Naive thymus-derived CD4-positive, alpha-beta T cell (primary cell): ENCODE measurements at places on chromosomes 6 and 20. TPM values are rescaled to one million over a fixed set of nuclear protein-coding genes. Genes with fewer than 3 reads are reported as not detected.
A peak's percentile ranks its signal among the peaks of the same experiment; 100 is the strongest.

The RUNX2 gene
- total RNA-seq, result 12.8 TPM in 2 replicates

The SLC32A1 gene
- total RNA-seq, result 0.24 TPM

GRCh38 chr20:53088786-53089185 lies 116.6 kb downstream of the TSHZ2 start:
- DNase-seq, result no peak

The STXBP5 gene
- total RNA-seq, result 43.6 TPM

GRCh38 chr6:41942067-41942851 lies 651 bp upstream of the CCND3 start:
- DNase-seq, result peak; percentile 46

DNA sequence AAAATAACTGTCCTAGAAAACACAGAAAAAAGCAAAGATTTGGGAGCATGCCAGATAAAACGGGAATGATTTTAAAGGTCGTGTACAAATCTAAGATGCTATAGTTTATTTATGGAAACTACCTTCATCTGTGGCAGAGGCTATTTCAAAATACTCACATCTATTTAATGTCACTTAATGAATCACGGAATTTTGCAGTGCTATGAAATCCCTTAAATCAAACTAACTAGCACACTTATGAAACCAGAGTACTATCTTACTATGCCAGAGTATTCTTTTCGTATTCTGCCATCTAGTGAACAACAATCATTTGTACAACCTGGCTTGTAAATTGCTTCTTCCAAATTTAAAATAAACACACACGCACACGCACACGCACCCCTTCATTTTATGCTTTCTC lies 77.9 kb upstream of the BMP5 start:
- no peak for DNase-seq

- no peak for DNase-seq
Observed at GRCh38 chr20:40753472-40753871, 64.4 kb upstream of the MAFB start.

The IL17A gene
- not detected for total RNA-seq

The RIPPLY2 gene
- total RNA-seq, result not detected

- peak; percentile 5 for DNase-seq
Observed at GRCh38 chr6:87929843-87930288, 117.8 kb upstream of the SPACA1 start.

GRCh38 chr6:139944131-139944530 lies 569.7 kb upstream of the CITED2 start:
- DNase-seq, result no peak

The HLA-DQB2 gene
- total RNA-seq, result 1.8 TPM

The HS3ST5 gene
- total RNA-seq, result not detected

The PGC gene
- not detected for total RNA-seq

The IRF4 gene
- total RNA-seq, result 11.8 TPM

- DNase-seq, result no peak
Observed at GRCh38 chr20:1494436-1494835, 3.2 kb upstream of the SIRPB2 start.

DNA sequence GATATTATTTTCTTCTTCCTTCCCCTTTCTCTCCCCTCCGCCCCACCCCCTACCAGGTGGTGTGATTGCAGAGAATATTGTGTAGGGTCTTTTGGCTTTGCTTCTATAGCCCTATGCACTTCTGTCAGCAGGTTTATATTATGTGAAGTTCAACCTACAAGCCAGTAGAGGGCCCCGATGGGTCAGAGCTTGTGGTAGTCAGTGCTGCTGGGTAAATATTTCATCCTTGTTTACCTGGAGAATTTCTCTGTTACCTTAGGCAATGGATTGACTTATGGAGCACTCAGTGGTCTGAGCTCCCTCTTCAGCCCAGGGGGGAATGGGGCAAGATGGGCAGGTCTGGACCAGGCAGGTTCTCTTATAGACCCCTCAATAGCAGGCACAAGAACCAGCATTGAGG lies 720.9 kb downstream of the GRIK2 start:
- DNase-seq, result no peak

DNA sequence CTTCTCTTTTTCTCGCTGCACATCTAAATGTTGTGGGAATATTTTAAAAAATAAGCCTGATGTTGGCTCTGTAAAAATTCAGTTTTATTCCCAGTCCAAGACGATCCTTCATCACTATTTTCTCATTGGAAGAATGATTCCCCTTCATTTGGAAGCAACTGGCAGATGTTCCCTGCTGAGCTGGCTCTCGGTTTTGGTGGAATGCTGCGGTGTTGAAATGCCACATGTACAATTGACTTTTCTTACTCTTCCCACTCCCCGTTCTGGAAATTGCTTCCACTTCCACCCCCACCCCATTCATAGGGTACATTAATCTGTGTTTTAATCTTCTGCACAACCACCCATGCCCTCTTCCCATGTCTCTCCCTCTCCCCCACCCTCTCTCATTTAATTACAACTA lies 496.3 kb upstream of the MAP3K7 start:
- DNase-seq, result no peak

GRCh38 chr20:19308146-19308545 lies 95.7 kb downstream of the SLC24A3 start:
- DNase-seq, result no peak

DNA sequence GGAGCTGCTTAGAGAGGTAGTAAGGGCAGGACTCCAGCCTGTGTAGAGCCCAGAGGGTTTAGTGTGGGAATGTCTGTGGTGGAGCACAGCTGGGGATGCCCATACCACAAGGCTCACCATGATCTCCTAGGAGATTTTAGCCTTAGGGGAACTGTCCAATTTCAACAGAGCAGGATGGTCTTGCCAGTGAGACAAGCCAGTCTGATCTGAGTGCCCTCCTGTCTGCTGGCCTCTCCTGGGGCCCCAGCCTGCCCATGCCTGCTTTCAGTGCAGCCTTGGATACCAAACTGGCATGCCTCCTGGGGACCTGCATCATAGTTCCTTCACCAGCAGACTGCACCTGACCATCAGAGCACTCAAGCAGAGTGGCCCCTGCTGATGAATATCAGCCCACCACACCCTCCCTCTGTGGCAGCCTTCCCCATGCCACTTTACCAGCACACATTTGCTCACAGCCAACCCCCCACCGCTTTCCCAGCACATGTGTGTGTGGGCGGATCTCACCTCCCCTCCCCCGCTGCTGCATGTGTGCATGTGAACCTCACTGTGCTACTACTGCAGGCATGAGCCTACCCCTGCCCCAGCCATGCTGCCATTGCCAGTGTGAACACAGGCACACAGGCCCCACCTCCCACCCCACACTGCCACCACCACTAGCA lies 7.9 kb upstream of the TREM1 start:
- DNase-seq, result no peak

The SLC25A27 gene
- total RNA-seq, result 3.3 TPM

- no peak for DNase-seq
Observed at GRCh38 chr6:99933129-99933528, 60.9 kb downstream of the MCHR2 start.

The SYS1 gene
- 62.0 TPM for total RNA-seq

DNA sequence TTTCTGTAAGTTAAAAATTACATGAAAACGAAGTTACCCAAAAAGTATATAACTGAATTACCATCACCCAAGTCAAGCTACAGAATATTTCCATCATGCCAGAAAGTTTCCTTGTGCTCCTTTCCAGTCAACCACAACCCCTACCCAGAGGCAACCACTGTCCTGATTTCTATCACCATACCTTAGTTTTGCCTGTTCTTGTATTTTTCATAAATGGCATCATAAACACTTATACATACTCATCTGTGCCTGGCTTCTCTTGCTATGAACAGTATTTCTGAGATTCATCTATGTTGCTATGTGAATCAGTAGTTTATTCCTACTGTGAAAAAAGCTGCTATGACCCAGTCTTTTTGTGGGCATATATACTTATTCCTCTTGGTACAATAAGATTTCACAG lies 7.4 kb downstream of the FKBP5 start:
- no peak for DNase-seq

The OXT gene
- not detected for total RNA-seq

The OPRM1 gene
- not detected for total RNA-seq

DNA sequence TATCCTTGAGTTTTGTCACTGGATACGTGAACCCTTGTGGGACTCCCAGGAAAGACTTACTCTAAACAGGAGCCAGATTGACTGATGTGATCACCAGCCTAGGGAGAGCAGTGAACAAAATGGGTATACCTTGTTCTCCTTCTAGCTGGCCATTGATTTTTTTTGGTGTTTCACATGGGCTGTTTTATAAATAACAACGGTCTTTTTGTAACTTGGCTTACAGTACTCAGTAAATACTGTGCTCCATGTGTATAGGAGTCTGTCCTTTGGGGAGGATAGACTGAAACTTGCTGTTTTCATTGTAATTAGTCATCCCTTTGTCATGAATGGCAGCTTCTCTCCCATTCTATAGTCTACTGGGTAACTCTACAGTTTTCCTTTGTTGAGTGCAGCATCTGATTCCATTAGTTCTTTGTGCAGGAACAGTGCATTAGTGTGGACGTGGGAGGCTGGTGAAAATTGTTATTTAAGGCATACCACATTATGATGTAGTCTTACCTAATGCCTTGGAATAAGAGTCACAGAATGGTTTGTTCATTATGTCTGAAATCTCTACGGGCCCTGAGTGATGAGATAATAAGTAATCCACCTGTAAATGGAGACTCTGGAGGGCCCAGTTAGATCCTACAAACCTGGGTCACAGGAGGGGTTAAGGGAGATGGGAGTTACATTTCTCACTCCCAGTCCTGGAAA lies 89.5 kb downstream of the TIAM2 start:
- no peak for DNase-seq

The SLC35D3 gene
- total RNA-seq, result not detected

The NT5DC1 gene
- total RNA-seq, result 33.4 TPM

GRCh38 chr6:143325379-143326140 lies 124.9 kb downstream of the ADAT2 start:
- no peak for DNase-seq

The SYCP2 gene
- total RNA-seq, result 6.7 and 7.8 TPM in 2 replicates

The HIVEP2 gene
- total RNA-seq, result 92.1 TPM

DNA sequence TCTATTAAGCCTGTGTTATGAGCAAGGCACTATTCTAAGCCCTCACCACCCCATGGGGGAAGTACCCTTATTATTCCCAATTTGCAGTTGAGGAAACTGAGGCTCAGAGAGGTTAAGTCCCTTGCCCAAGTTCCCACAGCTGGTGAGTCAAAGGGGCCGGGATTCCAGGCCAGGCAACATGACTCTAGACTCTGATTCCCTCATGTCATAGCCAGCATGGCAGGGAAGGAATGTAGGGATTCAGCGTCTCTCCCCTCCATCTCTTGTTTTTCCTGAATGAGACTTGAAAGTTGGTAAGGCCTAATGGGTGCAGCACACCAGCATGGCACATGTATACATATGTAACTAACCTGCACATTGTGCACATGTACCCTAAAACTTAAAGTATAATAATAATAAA lies 6.7 kb downstream of the C6orf132 start:
- DNase-seq, result no peak

DNA sequence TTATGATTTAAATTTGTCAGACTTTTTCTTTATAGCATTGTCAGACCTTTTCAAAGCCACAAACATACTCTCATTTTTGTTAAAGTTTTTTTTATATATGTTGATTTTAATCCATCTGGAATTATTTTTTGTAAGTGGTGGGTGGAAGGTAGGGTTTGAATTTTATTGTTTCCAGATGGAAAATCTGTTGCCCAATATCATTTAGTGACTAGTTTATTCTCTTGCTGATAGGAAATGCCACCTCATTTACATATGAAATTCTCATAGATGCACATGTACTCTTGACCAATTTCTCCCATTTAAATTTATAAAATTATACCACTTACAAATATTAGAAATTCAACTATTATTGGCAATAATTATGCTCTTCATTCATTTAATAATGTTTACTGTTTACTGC lies 52.1 kb upstream of the PLCB1 start:
- DNase-seq, result no peak

DNA sequence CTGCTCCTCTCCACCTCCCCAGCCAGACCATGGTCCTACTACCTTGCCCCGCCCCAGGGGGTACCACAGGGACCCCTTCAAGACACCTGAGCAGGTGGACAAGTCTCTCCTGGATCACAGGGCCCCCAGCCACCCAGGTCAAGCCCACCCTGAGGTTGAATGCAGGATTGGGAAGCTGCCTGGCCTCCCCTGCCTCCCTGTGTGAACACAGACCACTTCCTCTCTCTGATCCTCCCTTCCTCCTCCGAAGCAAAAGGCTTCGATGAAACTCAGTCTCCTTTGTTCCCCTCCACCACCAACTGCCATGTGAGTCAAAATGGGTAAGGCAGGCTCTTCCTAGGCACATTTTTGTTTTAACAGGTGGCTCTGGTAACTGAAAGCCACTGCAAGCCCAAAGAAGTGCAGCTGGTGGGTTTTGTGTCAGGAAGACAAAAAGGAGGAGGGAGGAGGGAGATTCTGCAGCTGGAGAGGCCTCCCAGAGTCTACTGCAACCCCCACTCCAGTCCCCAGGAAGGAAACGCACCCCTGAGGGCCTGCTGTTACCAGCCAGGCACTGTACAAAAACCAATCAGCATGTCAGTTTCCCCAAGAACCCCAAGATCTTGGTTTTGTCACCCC lies 5.4 kb downstream of the ADA start:
- DNase-seq, result peak; percentile 40

- no peak for DNase-seq
Observed at GRCh38 chr6:12301018-12301417, 10.9 kb downstream of the EDN1 start.

GRCh38 chr20:41483553-41483930 lies 116.9 kb upstream of the EMILIN3 start:
- no peak for DNase-seq

DNA sequence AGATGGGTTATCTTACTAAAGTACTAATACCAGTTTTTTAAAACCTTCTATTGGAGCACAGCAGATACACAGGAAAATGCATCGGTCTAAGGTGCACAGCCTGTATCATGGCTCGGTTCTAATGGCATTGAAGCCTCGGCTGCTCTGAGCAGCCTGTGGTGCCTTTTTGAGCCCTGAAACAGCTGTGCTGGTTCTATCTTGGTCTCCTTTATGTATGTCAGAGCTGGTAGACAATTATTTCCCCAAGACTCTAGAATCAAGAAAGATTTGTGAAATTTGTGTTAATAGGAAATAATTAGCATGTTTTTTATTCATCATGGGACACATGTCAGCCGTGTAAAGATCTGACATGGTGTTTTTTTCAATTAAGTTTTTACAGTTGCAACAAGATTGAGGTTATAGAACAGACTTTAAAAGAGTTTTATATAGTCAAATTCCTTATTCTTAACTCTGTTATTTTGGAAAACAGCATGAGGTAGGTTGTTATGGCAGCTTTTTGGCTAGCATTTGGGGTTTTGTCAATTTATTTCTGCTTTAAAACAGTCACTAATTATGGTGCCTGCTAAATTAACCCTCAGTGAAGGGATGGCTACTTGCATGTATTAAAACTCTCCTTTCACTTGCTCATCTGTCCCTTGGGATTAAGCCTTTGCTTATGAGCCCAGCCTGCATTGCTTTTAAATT lies 40.3 kb upstream of the C20orf144 start:
- DNase-seq, result no peak

GRCh38 chr6:167211881-167212712 lies 54.3 kb upstream of the GPR31 start:
- no peak for DNase-seq

The CPXM1 gene
- total RNA-seq, result 1.1 TPM

DNA sequence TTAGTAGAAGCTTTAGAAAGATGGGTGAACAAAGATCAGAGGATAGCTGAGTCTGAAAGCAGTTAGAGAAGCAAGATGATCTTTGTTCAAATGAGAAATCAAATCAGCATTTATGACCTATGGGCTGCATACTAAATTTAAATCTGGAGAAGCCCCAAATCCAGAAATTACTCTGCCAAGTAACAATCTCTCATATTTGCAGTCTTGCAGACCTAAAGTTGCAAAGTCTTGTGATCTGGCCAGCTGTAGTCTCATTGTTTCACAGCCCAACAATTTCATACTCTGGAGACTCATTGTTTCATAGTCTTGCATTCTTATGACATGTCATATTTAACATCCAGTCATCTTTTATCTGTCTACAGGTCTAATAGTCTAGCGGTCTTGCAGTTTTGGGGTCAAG lies 364.9 kb upstream of the RSPO3 start:
- no peak for DNase-seq
